Mesendoderm (in vitro differentiated cells): ENCODE measurements at places on chromosomes 1 and 21.

DNA sequence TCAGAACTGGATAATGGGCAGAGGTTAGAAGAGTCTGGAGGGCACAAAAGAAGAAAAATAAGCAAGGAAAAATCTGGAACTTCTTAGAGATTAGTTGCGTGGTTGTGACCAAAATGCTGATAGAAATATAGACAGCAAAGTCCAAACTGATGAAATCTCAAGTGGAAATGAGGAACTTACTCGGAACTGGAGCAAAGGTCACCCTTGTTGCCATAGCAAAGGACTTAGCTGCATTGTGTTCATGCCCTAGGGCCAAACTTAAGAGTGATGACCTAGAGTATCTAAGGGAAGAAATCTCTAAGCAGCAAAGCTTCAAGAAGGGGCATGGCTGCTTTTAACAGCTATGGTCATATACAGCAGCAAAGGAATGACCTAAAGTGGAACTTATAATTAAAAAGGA, 180.0 kb downstream of the TTLL7 start:
- no peaks in the 10 kb centered on the region for H3K36me3 ChIP-seq
- H3K4me3 ChIP-seq, result no peak overlapping the region
- H3K4me1 ChIP-seq, result no peaks in the 10 kb centered on the region
- peak; percentile 42 for DNase-seq

- DNase-seq, result no peak
- H3K36me3 ChIP-seq, result no peaks in the 10 kb centered on the region
- H3K27ac ChIP-seq, result no peak overlapping the region
- H3K27me3 ChIP-seq, result no peaks in the 10 kb centered on the region
- no peaks in the 10 kb centered on the region for H3K4me1 ChIP-seq
Measured at GRCh38 chr1:29836651-29837646, 600.6 kb downstream of the PTPRU start.

GRCh38 chr1:162676087-162676486, 43.8 kb downstream of the DDR2 start:
- DNase-seq, result no peak
- H3K4me3 ChIP-seq, result no peak overlapping the region
- no peaks in the 10 kb centered on the region for H3K27me3 ChIP-seq
- H3K36me3 ChIP-seq, result no peaks in the 10 kb centered on the region

- H3K27me3 ChIP-seq, result no peaks in the 10 kb centered on the region
- DNase-seq, result no peak
- H3K27ac ChIP-seq, result no peak overlapping the region
- H3K36me3 ChIP-seq, result no peaks in the 10 kb centered on the region
Measured at GRCh38 chr1:221699577-221699976, 42.3 kb downstream of the DUSP10 start.

DNA sequence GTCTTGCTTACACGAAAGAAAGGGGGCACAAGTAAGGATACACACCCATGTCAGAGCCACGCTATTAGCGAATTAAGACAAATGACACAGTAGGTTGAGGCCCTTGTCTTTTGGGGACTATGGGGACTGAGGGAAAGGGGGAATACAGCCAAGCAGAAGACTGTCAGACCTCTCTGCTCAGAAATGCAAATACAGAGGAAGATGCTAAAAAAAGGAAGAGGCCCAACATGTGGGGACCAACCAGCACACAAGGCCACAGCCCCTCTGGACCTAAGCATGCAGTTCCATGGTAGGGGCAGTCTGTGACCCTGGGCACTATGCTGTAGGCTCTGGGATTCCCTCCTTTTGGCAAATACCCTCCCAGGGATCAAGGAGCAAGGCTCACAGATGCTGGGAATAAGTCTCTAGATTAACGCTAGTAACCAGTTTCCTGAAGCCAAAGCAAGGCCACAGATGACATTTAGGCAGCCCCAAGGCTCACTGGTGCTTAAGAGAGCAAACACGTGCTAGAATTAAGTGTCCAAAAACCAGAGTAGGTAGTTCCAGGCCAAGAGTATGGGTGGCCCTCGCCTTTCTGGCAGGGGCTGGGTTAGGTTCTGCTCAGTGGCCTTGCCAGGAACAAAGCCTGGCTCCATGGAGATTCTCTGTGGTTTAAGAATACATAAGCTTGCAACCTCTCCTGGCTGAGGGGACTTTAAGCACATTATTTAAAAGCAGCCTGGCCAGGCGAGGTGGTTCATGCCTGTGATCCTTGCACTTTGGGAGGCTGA, 38.2 kb downstream of the RABIF start:
- no peak for DNase-seq
- no peaks in the 10 kb centered on the region for H3K27me3 ChIP-seq
- H3K4me1 ChIP-seq, result no peaks in the 10 kb centered on the region
- H3K36me3 ChIP-seq, result no peaks in the 10 kb centered on the region
